SJSA1 (cell line): ENCODE measurements at places on chromosomes 3 and 15. TPM values are rescaled to one million over a fixed set of nuclear protein-coding genes. Genes with fewer than 3 reads are reported as not detected.

The CHAC1 gene
- 1.6 and 1.9 TPM in 2 replicates for total RNA-seq

DNA sequence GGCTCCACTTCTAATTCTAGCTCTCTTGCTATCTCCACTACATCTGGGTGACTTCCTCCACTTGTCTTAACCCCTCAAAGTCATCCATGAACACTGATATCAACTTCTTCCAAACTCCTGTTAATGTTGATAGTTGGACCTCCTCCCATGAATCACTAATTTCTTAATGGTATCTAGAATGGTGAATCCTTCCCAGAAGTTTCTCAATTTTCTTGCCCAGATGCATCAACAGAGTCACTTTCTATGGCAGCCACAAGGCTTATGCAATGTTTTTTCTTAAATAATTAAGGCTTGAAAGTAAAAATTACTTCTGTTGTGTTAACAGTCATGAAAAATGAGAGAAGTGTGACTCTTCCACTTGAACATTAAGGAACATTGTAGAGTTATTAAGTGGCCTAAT is 164.3 kb downstream of the PCCB start:
- no peak overlapping the region for H3K27ac ChIP-seq
- peaks cover 4% of the 10 kb centered on the region; the same call in 1 of the 2 replicates for H3K36me3 ChIP-seq
- no peak overlapping the region for H3K4me3 ChIP-seq

- no peaks in the 10 kb centered on the region for H3K4me1 ChIP-seq
- no peak overlapping the region for H3K4me3 ChIP-seq
- DNase-seq = no peak
- no peaks in the 10 kb centered on the region for H3K27me3 ChIP-seq
These were observed 29.2 kb downstream of the XXYLT1 start for GRCh38 chr3:195241592-195242355.

DNA sequence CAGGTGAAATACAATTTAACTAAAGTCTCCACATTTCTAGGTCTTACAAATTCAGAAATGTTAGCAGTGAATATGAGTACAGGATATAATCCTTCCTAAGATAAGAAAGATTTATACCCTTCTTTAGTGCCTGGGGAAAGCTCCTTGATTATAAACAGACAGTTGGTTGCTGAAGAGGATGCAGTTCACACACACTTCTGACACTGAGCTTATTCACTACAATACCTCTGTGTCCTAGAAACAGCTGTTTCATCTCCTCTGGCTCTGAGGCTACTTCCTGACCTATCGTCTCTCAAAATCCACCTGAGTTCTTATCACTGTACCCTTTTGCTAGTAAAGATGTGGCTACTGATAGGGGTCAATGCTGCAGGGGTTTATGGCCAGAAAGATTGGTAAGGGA is 57.1 kb downstream of the TP63 start:
- no peak overlapping the region for H3K4me3 ChIP-seq
- H3K4me1 ChIP-seq = peaks cover 11% of the 10 kb centered on the region
- no peaks in the 10 kb centered on the region for H3K27me3 ChIP-seq
- no peaks in the 10 kb centered on the region for H3K36me3 ChIP-seq
- no peak for DNase-seq

The GRAMD1C gene
- 13.8 and 29.7 TPM in 2 replicates for total RNA-seq

DNA sequence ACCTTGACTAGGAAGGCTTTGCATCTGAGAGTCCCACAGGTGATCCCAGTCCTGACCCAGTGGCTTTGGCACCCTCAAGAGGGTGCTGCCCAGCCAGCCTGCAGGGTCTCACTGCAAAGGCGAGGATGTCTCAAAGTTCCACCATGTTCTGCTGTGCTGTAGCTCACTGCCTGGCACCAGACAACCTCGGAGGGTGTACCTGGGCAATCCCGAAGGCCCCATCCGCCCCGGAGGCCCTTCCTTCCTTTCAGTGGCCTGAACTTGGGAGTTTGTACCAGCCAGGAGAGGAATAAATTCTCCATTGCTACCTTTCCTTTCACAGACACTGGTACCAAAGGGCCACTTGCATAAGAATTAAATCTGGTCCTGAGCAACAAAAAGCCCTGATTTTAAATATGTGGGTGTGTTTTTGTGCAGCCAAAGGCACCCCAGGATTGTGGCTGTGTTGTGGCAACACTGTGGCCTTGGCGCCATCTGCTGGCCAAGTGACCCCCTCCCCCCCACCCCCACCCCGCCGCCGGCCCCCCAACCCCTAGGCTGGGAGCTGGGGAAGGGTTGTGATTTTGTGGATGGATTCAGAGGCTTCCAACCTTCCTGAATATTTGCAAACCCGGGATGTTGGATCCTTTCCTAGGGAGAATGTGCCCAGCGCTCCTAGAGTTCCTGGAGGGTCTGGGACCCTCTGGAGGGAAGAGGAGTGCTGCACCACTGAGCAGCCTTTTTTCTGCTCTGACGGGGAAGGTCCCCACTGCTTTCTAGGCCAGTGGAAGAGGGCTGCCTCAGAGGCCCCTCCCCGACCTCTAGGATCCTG is 9.7 kb upstream of the PTPN23 start:
- no peaks in the 10 kb centered on the region; the same call in 1 of the 2 replicates for H3K27me3 ChIP-seq
- no peak overlapping the region for H3K4me3 ChIP-seq
- H3K4me1 ChIP-seq = no peaks in the 10 kb centered on the region
- no peaks in the 10 kb centered on the region for H3K36me3 ChIP-seq
- no peak for DNase-seq

DNA sequence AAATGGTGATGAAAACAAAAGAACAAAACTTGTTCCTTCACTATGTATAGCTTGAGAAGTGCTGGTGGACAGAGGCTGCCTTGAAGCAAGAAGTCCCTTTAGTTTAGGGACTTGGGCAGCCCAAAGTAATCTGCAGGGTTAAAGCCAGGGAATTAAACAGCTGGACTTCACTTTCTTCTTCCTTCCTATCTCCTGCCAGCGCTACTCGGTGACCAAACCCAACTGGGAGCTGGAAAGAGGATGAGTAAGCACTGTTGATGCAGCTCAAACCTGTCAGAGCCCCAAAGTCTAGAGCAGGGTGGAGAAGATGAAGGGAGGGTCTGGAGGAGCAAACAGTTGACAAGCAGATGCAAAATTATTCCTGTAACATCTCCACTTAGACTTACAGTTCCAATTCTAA is 73.1 kb upstream of the FBN1 start:
- H3K4me1 ChIP-seq = peaks cover 26% of the 10 kb centered on the region
- no peak for DNase-seq
- H3K4me3 ChIP-seq = no peak overlapping the region

GRCh38 chr15:35000511-35000910 is 12.4 kb upstream of the ZNF770 start:
- H3K36me3 ChIP-seq = no peaks in the 10 kb centered on the region
- no peak for DNase-seq
- H3K4me3 ChIP-seq = no peak overlapping the region

GRCh38 chr3:175272392-175272791 is 413.3 kb downstream of the NAALADL2 start:
- H3K4me3 ChIP-seq = no peak overlapping the region
- DNase-seq = no peak
- H3K27me3 ChIP-seq = no peaks in the 10 kb centered on the region
- H3K36me3 ChIP-seq = no peaks in the 10 kb centered on the region
- H3K4me1 ChIP-seq = peaks cover 16% of the 10 kb centered on the region

- peaks cover 48% of the 10 kb centered on the region for H3K36me3 ChIP-seq
- no peak overlapping the region for H3K4me3 ChIP-seq
- no peak for DNase-seq
- no peaks in the 10 kb centered on the region for H3K27me3 ChIP-seq
- H3K4me1 ChIP-seq = peaks cover 7% of the 10 kb centered on the region
These were observed 5.9 kb upstream of the CALML4 start for GRCh38 chr15:68210821-68211655.

DNA sequence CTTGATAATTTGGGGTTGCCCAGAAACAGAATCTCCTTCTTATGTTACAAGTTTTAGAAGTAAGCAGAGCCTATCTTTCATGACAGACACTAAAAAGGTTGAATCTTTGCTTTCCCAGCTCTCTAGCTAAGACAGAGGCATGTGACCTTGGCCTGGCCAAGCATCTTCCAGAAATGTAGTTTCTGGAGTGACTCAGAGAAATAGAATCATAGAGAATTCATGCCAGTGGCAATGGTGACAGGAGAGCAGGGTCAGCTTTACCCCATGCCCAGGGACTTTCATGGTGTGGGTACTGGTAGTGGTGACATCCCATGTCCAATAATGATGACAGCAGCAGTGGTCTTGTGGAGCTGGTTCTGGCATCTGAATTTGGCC is 4.0 kb upstream of the PARP6 start:
- 0 out of 2 replicates have a peak, but pooled peaks cover 3% of the 10 kb centered on the region for H3K36me3 ChIP-seq
- no peak for DNase-seq
- H3K4me3 ChIP-seq = no peak overlapping the region
- H3K4me1 ChIP-seq = peaks cover 10% of the 10 kb centered on the region
- no peak overlapping the region for H3K27ac ChIP-seq

The ARNT2 gene
- total RNA-seq = 7.1 and 16.8 TPM in 2 replicates

The HESX1 gene
- total RNA-seq = 0.11 TPM in 1 of 2 replicates, not detected in the other

GRCh38 chr3:111923095-111923771 is 55.6 kb upstream of the ABHD10 start:
- H3K27ac ChIP-seq = peak overlapping the region; percentile 79
- no peak overlapping the region for H3K4me3 ChIP-seq
- H3K27me3 ChIP-seq = no peaks in the 10 kb centered on the region
- peaks cover 32% of the 10 kb centered on the region for H3K4me1 ChIP-seq
- peaks cover 76% of the 10 kb centered on the region for H3K36me3 ChIP-seq

DNA sequence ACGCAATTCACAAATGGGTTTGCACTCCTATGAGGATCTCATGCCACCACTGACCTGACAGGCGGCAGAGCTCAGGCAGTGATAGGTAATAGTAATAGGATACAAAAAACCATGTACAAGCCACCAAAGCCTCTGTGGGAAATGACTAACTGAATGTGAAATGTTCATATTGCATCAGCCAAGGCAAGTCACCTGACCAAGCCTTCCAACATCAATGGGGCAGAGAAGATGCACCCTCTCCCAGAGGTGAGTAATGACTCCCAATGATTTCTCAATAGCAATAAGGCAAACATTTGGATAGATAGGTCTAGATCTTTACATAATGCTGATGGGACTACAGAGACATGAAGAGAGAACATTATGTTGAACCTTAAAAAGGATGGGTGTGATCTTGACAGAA is 14.9 kb downstream of the CNTN3 start:
- no peak overlapping the region for H3K27ac ChIP-seq
- H3K36me3 ChIP-seq = no peaks in the 10 kb centered on the region
- no peaks in the 10 kb centered on the region for H3K4me1 ChIP-seq
- no peaks in the 10 kb centered on the region for H3K27me3 ChIP-seq
- DNase-seq = no peak

- H3K4me3 ChIP-seq = no peak overlapping the region
- no peaks in the 10 kb centered on the region for H3K27me3 ChIP-seq
- DNase-seq = no peak
- peaks cover 35% of the 10 kb centered on the region for H3K4me1 ChIP-seq
- no peak overlapping the region for H3K27ac ChIP-seq
These were observed 63.1 kb downstream of the VGLL4 start for GRCh38 chr3:11580645-11581044.

The FSIP1 gene
- 0.79 and 3.9 TPM in 2 replicates for total RNA-seq
